ENCODE measurements at places on chromosomes 12 and 14.

DNA sequence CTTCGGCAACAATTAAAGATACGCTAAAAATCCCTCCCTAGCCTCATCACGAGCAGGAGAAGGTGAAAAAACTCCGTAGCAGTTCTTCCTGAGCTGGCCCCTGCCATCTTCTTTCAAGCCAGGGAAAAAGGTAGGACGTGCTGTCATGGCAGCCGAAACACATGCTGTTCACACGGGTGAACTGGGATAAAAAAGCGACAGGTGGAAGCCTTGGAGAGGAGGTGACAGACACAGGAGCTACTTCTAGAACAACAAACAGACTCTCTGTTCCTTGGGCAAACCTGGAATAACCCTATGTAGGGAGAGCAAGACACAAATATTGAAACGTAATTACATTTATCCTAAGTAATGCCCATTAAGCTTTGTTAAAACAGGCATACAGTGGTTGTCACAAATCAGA lies 81.3 kb downstream of the KCNK10 start:
- DNase-seq, result no peak

GRCh38 chr14:42541535-42542001 lies 934.9 kb downstream of the LRFN5 start:
- DNase-seq, result no peak

- no peak for DNase-seq
Observed at GRCh38 chr12:89870413-89871184, 162.0 kb upstream of the ATP2B1 start.

DNA sequence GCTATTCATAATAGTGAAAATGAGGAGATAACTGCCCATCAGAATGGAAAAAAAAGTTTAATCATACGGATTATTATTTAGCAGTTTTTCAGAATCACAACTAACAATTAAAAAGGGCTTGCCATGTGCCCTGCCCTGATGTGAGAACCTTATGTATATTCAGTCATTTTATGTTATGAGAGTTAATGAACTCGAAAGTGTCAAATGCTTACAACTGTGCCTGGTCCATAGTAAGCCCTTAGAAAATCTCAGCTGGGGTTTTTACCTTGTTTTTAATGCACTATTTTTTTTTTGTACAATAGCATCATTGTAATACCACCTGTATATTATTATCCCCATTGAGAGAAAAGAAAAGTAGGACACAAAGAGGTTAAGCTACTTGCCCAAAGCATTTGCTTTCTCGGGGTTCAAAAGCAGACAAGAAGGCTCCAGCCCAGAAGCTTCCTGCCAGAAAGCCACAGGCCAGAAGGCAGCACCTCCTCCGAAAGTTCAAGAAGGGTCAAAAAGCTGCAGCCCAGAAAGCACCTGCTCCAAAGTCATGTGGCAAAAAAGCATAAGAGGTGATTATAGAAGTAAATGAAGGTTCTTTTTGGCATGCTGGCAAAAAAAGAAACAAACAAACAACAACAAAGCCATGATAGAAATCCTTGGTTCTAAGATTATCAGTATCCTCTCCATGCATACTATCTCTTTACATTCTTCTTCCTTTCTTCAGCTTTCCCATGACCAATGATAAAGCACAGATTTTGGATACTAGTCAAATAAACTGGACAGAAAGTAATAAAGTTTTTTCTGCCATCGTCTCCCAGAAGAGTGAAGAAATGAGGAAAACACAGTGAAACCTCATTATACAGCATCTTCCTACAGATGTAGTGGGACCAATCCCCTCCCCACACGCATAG lies 59.1 kb upstream of the NAP1L1 start:
- DNase-seq, result peak; percentile 15

- no peak for DNase-seq
Observed at GRCh38 chr12:25625146-25625545, 72.1 kb upstream of the LMNTD1 start.

- DNase-seq, result no peak
Observed at GRCh38 chr12:88516811-88517210, 63.5 kb downstream of the KITLG start.

GRCh38 chr12:59040656-59041055 lies 120.4 kb upstream of the LRIG3 start:
- no peak for DNase-seq

GRCh38 chr12:113238309-113238708 lies 17.0 kb downstream of the TPCN1 start:
- DNase-seq, result no peak

GRCh38 chr12:52009081-52009751 lies 2.5 kb downstream of the TAMALIN start:
- DNase-seq, result no peak

DNA sequence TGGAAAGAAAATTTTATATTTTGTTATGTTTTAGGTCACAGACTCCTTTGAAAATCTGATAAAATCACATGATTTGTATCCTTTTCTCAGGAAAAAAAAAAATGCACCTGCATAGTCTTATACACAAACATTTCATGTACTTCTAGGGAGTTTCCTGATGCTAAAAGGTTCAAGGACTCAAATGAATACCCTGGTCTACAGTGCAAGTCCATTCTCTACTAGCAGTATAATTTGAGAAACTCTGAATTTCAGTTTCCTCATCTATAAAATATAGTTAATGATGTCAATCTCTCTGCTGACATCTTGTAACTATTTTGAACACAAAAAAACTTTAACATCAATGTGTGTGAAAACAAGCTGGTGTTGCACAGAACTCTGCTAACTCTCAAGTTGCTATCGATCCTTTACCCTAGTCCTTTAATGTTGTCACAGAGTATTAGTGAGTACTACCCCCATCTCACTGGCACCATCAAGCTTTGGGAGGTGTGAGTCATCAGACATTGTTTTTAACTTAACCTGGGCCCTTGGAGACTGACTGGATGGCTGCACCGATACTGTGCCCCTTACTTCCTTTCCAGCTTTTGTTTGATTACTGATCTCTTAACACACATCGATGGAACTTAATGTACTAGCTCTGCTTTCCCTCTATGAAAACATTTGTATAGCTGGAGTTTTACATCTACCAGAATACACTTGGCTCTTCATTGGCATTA lies 251.9 kb upstream of the SOX5 start:
- DNase-seq, result no peak

DNA sequence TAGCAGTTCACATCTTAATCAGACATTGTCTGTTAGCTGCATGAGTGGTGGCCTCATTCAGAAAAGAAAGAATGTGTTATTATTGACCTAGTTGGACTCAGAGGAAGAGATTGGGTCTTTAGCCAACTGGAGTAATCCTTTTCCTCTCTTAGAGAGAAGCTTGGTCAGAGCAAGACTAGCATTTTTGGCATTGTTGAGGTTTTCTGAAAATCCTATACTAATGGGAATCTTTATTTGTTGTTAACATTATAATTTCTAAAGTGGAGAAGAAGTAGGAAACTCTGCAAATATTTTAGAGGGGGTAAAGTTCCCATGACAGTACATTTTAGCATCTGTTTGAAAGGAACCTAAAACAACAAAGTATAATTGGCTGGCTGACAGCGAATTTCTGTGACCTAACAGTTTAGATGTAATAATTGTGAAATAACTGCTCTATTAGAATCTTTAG lies 9.7 kb downstream of the TOX4 start:
- no peak for DNase-seq

Measured in CD4-positive, alpha-beta T cell treated with Interleukin-4 for 4 hours (primary cell).